NCI-H2227 treated with DMSO at 0.1 percent for 48 hours (cell line): ENCODE measurements at places on chromosomes 12 and 14.

- no peak for DNase-seq
Observed at GRCh38 chr12:15527201-15528080, 205.1 kb downstream of the PTPRO start.

DNA sequence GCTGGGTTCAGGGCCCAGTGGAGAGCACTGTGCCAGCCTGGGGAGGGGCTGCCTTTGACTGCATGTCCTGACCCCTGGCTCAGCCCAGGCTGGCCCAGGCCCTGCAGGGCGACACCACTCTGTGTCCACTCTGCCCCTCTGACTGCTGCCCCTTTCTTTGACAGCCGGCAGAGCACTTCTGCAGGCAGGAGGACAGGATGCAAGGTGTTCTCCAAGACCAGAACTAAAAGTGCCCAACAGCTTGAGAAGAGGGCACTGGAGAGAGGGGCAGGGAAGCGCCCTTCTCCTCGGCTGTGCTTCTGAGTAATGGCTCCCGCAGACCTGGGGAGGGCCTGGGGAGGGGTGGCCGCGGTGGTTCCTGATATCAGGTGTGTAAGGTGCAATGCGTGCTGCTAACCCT lies 72.7 kb downstream of the WDR20 start:
- DNase-seq, result no peak

- DNase-seq, result no peak
Observed at GRCh38 chr12:116515684-116516083, 43.5 kb upstream of the MAP1LC3B2 start.

DNA sequence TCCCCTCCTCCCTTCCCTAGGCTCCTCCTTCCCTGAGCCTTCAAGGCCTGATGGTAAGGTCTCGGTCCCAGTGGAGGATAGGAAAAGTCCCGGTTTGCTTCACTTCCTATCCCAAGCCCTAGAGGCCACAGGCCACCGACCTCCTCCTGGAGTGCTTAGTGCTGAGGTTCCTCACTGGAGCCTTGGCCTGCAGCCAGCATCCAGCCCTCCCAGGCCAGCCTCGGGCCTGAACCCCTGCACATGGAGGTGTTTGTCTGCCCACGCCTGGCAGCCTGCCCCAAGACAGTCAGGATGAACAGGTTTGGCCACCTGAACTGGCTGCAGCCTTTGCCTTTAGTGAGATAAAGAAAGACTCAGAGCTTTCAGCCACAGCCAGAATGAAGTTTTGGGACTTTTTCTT lies 15.8 kb upstream of the KRT7 start:
- DNase-seq, result no peak

DNA sequence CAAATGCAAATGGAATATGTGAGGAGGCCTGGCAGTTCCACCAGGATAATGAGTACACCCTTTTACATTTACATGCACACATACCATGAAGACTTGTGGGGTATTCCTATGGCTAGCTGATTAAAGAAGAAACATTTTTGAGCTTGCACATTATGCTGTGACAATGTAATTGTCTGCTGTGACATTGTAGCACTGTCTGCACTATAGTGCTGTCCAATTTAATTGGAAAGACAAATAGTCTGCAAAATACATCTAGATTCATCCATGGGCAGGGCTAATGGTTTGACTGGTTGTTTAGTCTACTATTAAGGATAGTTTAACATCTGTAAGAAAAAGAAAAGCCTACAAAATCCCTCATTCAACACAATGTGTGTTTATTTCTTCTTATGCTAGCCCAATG lies 1005.6 kb upstream of the LRFN5 start:
- no peak for DNase-seq

DNA sequence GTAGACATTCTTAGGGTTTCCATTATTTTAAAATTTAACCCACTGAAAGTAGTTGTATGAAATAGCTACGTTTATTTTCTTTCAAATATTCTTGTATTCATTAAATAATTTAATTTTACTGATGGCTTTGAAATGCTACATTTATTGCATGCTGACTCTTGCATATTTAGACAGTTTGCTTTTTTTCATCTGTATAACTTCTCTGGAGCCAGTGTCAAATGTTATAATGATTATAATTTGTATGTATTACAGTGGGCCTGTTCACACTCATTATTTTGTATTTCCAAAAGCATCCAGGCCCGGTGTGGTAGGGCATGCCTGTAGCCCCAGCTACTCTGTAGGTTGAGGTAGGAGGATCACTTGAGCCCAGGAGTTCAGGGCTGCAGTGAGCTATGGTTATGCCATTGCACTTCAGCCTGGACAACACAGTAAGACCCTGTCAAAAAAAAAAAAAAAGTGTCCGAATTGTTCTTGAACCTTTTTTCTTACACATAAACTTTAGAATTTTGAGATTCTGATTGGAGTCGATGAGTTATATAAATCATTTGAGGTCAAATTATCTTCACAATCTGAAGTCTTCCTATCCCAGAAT lies 905 bp downstream of the ZNF84 start:
- no peak for DNase-seq

GRCh38 chr12:91854725-91855124 lies 290.9 kb downstream of the BTG1 start:
- no peak for DNase-seq

DNA sequence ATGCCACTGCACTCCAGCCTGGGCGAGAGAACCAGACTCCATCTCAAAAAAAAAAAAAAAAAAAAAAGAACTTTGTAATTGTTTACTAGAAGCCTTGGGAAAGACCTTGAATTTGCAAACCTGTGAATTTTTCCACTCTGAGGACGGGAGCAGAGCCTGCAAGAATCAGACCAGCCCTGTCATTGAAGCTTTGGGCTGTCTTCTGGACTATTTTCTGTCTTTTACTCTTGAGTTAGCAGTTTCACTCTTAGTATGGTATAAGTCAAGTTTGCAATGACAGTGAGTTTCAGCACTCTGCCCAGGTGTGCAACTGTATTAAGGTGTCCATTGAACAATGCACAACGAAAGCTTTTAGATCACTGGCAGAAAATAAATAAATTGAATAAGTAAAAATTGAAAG lies 81.4 kb upstream of the KRAS start:
- no peak for DNase-seq

DNA sequence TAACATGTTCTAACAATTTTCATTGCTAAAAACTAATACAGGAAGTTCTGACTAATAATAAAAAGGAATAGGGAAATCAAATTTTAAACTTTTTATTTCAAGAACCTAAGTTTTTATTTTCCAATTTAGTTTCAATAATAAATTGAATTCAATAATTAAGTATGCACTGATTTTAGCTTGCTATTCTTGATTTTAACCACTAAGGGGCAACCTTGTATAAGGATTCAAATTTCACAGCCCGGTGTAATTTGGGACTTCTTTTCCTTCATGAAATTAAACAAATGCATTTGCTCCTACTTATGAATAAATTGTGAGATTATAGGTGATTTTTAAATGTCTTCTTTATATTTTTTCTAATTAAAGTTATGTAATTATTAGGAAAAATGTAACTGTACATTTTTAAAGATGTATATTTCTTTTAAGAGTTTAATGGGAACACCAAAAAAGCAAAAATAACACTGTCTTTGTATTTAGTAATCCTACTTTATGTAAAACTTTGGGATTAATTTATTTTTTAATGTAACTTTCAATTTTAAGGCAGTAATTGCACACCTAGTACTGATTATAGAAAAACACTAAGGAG lies 241.4 kb upstream of the PDZRN4 start:
- no peak for DNase-seq
